ENCODE measurements at places on chromosomes 2 and 18.

- DNase-seq, result no peak
Measured at GRCh38 chr18:7072593-7072992, 45.0 kb downstream of the LAMA1 start.

GRCh38 chr2:77487074-77487803 is 34.9 kb downstream of the LRRTM4 start:
- no peak for DNase-seq

- no peak for DNase-seq
Measured at GRCh38 chr2:128549646-128550260, 231.1 kb upstream of the HS6ST1 start.

DNA sequence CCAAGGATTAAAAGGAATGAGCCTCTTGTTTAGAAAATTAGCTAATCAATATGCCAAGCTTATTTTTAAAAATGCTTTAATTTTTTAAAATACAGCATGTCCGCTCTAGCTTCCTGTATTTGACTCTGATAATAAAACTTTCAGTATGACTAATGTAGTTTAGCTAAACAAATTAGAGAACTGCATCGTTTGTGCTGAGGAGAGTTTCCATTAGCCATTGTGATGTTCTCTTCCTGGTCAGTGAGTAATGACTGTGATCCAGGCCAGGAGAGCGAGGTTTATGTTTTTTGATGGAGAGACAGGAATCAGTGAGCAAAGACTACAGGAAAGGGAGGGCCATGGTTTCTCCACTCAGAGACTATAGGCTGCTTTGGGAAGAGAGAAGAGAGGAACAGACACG is 237.2 kb upstream of the ETAA1 start:
- DNase-seq, result no peak

GRCh38 chr2:101655702-101656422 is 41.6 kb upstream of the MAP4K4 start:
- no peak for DNase-seq

DNA sequence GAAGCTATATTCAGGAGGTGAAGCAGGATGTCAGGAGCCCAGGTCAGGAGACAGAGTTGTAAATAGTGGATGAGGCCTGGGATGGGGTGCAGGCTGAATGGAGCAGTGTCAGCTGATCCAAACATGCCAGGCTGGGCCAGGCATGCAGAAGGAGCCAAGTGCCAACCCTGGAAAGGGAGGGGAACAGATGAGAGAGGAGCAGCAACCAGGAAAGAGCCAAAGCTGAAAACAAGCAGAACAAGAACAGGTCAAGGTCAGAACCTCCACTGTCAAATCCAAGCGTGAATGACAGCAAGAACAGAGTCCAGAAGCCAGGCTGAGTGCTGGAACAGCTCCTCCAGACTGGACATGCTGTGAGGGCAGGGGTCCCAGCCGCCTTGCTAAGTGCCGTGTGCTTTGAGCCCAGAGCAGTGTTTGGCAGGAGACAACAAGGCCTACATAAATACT is 49.2 kb upstream of the PPP1CB start:
- DNase-seq, result no peak
